Stimulated activated CD4-positive, alpha-beta T cell treated with anti-CD3 and anti-CD28 coated beads, Interleukin-1b, Interleukin-23, amount 100 ng/mL, for 24 hours (primary cell): ENCODE measurements at places on chromosomes 1 and 21.

DNA sequence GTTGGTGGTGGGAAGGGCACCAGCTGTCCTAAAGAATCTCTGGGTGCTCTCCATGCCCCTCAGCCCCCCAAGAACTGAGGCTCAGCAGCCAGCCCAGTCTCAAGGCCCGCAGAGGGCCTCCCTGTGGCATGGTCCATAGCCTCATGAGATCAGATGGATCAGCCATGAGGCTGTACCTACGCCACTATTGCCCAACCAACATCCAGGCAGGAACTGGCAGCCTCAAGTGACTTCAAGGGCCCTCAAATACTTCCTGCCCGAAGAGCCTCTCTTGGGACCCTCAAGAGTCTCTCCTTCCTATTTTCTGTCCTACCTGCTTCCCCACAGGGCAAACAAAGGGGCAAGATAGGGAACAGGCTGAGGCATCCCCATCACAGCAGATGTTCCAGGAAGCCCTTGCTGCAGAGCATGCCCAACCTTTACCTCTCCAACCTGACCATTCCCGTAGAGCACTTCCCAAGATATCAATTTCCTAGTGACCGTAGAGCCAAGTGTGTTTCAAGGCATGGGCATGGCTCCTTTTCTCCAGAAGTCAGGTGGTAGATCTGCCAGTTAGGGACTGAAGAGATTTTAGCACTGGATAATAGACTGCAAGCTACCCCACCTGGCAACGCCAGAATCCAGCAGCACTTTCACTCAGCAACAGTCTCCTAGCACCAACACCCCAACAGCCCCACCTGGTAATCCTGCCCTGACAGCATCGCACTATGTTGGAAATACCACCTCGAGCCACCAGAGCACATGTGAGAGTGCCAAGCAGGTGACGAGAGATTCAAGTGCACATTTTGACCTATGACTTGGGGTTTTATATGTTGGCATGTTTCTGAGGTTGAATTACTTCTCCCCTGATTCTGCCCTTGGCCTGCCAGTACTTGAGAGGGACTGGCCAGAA lies 13.7 kb upstream of the MFSD2A start:
- DNase-seq: no peak

DNA sequence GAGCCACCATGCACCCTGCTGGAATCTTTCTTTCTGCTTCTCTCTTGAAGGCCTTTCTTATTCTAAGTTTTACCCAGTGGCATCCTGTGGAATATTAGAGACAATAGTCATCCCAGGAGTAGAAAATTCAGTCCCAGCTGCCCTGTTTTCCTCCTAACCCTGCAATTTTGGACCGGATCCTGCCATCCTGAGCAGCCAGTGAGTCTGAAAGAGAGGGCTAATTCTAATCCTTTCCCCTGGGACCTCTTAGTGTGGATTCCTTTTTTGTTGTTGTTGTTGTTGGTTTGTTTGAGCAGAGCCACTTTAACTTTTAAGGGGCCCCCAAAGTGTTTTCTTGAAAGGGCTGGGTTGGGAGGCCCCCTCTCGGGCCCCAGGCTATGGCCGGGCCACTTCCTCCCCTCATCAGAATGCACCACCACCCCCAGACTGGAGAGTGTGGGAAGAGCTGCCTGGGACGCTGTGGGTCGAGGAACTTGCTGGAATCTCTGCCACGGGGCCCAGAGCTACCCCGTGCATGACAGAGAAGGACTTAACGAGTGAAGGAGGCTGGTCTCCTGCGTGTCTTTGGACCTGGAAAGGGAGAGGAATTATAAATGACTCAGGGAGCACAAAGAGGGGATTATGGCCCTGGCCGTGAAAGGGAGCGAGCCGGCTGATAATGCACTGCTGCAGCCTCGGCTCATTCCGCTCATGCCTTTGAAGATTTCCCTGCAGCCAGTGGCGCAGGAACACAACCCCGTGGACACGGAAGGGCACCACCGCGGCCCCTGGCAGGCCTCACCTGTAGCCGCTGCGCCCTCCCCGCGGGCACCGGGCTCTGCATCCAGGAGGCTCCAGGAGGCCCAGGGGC lies 81.0 kb upstream of the AKT3 start:
- DNase-seq: no peak

GRCh38 chr1:16405441-16405840 lies 31.8 kb downstream of the SPATA21 start:
- no peak for DNase-seq

GRCh38 chr1:11722538-11722937 lies 13.4 kb upstream of the AGTRAP start:
- no peak for DNase-seq

DNA sequence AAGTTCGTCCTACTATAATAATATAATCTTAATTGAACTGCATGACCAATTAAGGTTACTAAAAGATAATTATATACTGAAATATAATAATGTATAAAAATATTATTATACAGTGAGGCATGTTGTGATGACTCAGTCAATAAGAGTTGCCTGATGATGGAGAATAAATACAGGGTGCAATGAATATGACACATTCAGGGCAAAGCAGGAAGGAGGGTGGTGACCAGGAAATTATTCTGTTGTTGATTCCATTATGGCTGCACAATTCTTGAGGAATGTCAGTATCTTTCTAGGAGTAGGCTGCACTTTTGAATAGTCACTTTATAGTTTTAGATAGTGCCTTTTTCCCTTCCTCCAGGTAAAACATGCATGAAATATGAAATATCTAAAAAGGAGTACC lies 46.4 kb upstream of the RGS21 start:
- no peak for DNase-seq

DNA sequence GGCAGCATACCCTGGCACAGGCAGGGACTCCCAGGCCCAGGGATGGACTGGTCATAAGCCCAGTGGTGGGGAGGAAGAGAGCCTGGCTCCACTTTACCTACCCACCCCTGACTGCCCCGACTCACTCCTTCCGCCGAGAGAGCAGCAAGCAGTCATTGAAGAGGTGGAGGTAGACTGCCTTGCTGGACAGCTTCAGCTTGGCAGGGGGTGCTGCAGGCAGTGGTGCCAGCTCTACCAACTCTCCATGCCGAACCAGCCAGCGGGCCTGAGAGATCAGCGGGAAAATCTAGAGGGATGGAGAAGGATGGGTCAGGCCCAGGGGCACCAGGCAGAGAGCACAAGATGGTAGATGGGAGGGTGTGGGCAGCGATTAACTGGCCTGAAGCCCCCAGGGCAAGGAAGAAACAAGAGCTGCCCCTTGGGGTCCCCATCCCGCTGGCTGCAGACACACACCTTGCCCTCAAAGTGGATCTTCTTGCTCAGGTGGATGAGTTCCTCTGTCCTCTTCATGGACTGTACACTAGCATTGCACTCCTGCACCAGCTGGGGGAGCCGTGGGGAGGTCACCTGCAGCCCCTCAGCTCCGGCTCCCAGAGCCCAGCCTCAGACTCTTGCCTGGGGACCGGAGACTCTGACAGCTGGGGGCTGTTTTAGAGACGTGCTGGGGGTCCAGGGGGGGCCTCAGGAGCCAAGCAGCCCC lies 7.7 kb downstream of the ARHGEF19 start:
- DNase-seq: no peak

- DNase-seq: no peak
Measured at GRCh38 chr1:5728663-5729355, 263.4 kb downstream of the NPHP4 start.

- DNase-seq: no peak
Measured at GRCh38 chr1:241419986-241420385, 63.0 kb upstream of the RGS7 start.

DNA sequence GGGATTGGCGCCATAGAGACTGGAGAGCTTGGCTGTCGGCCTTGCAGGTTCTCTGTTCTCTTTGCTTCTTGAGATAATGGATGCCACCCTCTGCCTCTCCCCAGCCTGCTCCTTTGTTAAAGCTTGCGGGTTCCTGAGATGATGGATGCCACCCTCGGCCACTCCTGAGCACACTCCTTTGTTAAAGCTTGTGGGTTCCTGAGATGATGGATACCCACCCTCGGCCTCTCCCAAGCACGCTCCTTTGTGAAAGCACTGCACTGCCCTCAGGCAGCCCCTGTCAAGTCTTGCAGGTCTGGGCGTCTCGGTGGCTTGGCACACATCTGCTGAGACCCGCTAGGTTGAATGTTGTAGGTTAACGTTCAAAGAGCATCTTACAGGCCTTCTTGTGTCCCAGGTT lies 76.5 kb downstream of the SCCPDH start:
- no peak for DNase-seq

- DNase-seq: no peak
Measured at GRCh38 chr1:89457046-89457445, 67.6 kb upstream of the LRRC8B start.

DNA sequence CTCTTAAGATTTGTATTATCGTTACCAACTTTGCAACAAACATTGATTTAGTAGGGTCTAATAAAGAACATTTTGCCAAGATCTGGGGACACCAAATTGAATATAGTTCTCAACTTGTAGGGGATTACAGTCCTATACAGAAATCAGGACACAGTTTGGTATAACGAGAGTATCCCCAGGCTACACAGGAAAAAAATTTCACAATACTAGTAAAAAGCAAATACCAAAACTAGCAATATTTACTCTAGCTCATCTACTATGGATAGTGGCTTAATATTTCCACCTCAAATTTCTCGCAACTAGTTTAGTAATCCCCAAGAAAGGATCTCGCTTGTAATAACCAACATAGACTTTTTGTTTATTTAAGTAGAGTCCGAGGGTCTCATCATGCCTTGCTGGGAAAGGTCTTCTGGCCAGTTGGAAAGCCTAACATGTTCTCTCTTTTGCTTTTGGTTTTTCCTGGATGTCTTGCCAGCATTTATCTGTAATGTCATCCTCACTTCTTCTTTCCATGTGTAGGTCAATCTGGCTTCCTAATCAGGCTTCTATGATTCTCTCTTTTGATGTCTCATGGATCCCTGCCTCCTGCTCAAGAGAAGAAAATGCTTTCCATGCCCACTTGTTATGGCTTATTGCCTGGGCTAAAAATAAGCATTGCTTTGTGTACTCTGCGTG lies 104.7 kb upstream of the KCNK2 start:
- DNase-seq: no peak

DNA sequence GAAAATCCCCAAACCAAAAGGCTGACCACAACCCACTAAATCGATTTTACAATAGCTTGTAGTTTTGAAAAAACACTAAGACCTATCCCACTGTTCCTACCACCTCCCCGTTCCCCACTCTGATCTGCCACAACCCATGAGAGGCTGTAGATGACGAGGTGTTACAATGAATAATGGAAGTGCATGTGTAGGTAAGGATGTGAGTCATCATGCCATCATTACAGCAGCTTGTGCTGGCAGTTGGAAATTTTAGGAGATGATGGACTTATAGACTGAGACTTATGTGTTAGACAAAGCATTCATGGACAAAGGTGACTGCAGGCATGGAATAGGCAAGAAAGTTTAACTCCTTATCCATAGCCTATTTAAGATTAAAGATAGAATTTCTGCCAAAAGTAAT lies 184.7 kb upstream of the CACYBP start:
- DNase-seq: no peak

DNA sequence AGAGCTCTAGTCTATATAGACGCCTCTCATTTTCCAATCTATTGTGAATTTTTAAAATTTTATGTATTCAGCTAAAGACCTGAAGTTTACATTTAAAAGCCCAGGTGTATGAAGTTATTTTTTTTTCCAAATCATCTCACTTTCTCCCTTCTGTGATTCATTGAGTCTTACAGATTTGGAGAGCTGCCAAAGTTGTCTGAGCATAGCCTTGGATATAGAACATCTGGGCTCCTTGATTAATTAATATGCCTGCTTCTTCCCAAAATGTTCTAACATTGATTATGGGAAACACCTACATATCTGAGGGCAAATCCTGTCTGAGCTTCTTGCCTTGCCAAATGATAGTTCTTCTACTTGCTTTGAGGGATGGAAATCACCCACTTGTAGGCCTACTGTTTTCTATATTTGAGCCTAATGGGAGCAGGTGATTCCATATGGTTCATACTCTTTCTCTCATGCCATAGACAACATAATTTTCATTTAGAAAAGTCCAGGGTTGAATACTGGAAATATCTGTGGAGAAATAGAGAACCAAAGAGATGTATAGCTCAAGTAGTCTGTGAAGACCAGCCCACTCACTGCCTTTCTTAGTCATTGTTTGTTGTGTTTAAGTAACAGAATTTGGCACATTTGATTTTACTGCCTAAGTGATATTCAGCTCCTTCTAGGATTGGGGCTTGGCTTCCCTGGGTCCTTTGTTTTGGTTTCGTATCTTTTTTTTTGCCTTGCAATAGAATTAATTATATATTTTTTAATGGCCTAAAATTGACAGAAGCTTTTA lies 46.2 kb downstream of the MACF1 start:
- no peak for DNase-seq

GRCh38 chr1:86516335-86516734 lies 30.5 kb upstream of the CLCA4 start:
- DNase-seq: no peak

DNA sequence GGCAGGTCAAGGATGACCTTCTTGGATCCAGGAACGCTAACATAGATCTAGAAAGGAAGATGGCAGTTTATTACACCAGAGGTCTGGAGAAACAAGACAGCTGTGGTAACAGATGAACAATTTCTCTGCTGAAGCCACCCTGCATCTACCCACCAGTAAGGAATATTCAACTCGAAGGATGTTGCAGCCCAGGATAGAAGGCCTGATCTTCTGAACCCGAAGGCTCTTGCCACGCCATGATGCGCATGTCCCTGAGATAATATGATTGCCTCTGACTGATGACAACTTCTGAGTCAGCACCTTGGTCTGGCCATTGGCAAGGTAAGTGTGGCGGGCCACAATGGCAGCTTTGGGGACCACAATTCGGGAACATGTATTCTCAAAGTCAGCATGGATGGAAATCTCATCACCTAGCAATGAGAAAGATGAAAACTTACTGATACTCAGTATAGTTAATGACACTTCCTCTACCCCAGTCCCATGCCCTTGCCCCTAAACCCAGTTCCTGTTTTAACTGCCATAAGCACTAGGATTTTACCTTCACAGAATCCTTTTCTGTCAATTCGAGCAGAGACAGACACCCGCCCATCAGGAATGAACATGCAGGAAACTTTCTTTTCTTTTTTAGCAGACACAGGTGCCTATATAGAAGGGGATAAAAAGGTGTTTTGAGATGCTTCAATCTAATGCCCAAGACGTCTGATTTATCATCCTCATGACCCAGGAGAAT lies 1.8 kb downstream of the TXNIP start:
- DNase-seq: no peak

DNA sequence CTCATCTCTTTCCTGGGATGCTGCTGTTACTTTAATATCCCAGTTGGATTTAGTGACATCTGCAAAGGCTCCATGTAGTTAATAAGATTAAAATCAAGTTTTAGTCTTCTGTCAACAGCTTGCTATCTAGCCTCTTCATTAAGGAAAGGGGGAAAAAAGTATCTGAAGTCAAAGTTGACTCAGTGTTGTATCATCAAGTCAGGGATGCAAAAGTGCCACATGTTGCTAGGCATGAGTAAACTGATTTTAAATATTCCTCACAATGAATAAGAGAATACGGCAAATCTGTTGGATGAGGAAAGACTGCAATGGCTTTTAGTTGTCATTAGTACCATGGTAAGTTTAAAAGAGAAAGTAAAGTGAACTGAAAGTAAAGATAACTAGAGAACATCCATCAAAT lies 383.2 kb upstream of the ZRANB2 start:
- no peak for DNase-seq

GRCh38 chr1:17596651-17597509 lies 57.4 kb downstream of the ARHGEF10L start:
- DNase-seq: no peak

- no peak for DNase-seq
Measured at GRCh38 chr1:110234691-110235090, 24.6 kb downstream of the KCNC4 start.

- no peak for DNase-seq
Measured at GRCh38 chr1:184792450-184792969, 37.9 kb upstream of the EDEM3 start.

- DNase-seq: no peak
Measured at GRCh38 chr1:173097001-173097400, 46.3 kb upstream of the TNFSF18 start.
